SHP77 (cell line): ENCODE measurements at places on chromosomes 2 and 18.
A peak's percentile ranks its signal among the peaks of the same experiment; 100 is the strongest.

- no peak for DNase-seq
Measured at GRCh38 chr2:23801396-23801795, 125.5 kb downstream of the ATAD2B start.

DNA sequence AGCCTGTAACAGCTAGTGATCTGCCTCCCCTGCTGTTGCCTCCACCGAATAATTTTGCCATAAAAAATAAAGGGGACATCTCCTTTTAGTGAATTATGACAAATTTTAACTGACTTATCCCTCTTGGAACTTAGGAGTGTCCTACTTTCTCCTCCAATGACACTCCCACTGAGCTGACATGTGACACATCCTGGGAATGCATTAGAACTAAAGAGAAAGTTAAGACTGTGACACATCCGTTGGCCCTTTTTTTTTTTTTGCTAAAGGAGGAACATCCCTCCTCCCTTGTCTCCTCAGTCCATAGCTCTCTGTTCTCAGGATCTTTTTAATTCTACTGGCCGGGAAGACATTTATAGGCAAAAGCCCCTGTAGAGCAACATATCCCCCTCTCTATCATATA, 268.2 kb downstream of the NRXN1 start:
- no peak for DNase-seq

- no peak for DNase-seq
Measured at GRCh38 chr18:76588601-76589226, 93.7 kb upstream of the ZNF516 start.

GRCh38 chr2:11872247-11872947, 126.0 kb downstream of the LPIN1 start:
- peak; percentile 44 for DNase-seq

DNA sequence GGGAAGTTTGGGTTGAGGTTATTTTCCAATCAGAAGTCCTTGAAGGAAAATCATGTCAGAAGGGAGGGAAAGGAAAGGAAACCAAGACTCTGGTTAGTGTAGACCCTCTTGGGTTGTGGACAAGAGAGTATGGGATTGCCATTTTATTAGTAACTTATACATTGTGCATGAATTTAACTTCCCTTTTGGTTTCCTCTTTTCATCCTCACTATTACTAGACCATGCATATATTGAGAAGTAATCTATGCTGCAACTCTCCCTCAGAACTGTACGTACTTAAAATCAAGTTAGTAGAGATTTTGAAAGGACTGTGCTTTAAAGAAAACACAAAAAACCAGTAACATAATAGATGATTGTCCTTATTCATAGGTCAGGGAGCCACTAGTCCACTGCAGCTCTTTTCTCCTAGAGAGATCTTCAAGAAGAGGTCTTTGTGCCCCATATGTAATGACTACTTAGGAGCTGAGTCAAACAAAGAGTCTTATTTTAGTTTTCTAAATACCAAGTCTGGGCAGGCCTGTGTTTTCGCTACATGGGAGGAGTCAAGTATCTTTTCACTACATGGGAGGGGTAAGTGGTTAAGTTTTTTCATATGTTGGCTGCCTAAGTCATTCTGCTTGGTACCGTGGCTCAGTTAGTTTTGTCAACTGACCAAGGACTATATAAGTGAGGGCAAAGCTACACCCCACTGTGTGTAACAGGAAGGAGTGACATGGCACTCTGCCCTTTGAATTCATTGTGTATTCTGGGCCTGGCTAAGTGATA, 25.2 kb upstream of the FAM117B start:
- DNase-seq = no peak

DNA sequence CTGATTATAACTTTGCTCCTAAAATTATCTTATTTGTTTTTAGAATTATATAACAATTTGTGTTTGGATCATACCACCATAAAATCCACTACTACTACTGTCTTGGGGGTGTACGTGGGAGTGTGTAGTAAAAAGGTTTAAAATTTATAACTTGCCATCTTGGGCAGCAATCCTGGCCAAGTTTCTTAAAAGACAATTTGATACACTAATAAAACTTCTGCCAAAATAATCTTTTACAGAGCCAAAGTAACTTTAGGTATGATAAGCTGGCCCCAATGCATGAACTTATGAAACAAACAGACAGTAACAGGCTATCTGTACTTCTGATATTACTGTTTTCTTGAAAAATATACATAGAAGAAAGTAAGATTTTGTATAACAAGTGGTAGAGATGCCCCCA, 11.3 kb upstream of the UBE2E3 start:
- DNase-seq = no peak

- DNase-seq = no peak
Measured at GRCh38 chr2:121502781-121503180, 27.9 kb upstream of the RNU4ATAC start.

- DNase-seq = peak; percentile 4
Measured at GRCh38 chr2:52976143-52976949, 791.3 kb upstream of the CHAC2 start.
